Colonic mucosa (tissue), 4 donors: ENCODE measurements at places on chromosomes 6 and 20. TPM values are rescaled to one million over a fixed set of nuclear protein-coding genes. Genes with fewer than 3 reads are reported as not detected.

DNA sequence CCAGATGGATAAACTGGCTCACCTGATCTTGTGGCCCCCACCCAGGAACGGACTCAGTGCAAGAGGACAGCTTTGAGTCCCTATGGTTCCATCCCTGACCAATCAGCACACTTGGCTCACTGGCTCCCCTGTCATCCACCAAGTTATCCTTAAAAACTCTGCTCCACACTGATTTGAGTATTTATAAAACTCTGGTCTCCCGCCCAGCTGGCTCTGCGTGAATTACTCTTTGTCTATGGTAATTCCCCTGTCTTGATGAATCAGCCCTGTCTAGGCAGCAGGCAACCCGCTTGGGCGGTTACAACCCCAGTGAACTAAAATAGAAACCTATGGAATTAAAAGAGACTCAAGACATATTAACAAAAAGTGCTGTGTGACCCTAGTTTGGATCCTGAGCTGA lies 38.1 kb upstream of the CD83 start:
- DNase-seq: no peak

DNA sequence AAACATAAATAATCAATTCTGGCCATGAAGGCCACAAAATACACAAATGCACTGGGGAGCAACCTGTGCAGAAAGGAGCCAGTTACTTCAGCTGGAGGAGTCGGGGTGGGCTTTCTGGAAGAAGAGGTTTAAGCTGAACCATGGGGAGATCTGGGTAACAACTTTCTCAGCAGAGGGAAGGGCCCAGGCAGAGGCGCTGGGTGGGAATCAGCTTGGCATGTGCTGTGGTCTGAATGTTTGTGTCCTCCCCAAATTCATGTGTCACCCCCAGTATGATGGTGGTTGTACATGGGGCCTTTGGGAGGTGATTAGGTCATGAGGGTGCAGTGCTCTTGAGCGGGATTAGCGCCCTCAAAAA lies 107.9 kb downstream of the SYCP2 start:
- DNase-seq: no peak

GRCh38 chr6:28771401-28772267 lies 152.2 kb downstream of the TRIM27 start:
- no peak for DNase-seq

GRCh38 chr6:31351401-31352309 lies 5.3 kb downstream of the HLA-B start:
- no peak for DNase-seq

GRCh38 chr20:49919009-49919408 lies 3.7 kb upstream of the SPATA2 start:
- DNase-seq: no peak

- DNase-seq: no peak
These were observed 45.7 kb upstream of the TGM2 start for GRCh38 chr20:38210741-38211140.

DNA sequence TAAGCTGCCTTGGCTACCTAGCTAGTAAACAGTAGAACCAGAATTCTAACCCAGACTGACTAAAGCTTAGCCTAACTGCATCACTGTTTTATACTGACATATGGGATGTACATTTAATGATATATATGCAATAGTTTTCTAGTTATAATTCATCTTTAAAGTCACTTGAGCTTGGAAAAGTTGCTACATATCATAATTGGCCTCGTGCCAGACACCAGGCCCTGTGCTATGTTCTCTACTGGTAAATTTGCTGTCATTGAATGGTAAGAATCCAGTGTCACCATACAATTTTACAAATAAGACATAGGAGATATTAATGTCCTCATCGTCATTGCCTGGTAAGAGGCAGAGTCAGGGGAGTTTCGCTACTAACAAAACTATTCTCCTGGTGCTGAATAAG lies 396.8 kb downstream of the CDKAL1 start:
- no peak for DNase-seq

DNA sequence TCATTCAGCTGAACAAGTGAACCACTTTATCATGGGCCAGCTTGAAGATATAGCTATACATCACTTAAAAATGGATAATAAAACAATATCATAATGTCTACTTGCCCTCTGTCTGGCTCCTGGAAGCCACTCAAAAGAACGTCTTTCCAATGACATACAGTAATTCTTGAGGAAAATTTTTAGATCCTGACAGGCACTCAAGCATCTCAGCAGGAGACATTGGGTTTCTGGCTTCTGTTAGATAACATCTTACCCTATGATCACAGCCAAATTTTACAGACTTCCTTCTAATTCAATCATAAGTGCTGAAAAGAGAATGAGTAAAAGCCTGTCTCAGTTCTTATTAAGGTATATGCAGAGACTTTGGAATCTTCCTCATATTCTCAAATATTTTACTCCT lies 330 bp downstream of the CGA start:
- no peak for DNase-seq

DNA sequence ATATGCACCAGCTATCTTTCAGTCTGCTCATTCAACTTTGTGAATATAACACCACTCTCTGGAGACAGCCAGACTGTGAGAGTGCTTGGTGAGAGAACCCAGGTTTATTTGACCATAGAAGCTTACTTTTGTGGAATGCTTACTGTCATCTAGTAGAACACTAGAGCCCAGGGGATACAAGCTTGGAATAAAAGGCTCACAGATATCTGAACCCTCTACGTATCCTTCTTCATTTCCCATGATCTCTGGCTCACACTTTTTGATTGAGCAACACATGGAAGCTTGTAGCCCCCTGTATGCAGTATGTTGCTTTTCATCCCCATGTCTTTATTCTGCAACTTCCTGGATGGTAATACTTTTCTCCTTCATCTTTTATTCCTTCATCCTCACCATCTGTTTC lies 835.3 kb upstream of the CITED2 start:
- DNase-seq: no peak

DNA sequence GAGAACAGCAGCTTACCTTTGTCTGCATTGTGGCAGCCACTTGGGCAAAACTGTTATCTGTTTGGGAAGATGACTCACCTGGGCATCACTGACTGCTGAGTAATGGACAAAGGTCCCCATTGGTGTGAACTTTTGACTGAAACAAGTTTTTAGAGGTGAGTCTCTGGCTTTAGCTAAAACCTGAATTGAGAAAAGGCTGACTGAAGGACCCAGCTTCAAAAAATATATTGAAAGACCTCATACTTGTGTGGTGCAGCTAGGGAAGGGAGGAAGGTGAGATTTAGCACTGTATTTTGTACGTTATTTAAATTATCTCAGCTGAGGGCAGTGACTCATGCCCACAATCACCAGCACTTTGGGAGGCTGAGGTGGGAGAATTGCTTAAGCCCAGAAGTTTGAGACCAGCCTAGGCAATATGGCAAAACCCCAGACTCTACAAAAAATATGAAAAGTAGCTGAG lies 4.5 kb upstream of the CITED2 start:
- DNase-seq: no peak

DNA sequence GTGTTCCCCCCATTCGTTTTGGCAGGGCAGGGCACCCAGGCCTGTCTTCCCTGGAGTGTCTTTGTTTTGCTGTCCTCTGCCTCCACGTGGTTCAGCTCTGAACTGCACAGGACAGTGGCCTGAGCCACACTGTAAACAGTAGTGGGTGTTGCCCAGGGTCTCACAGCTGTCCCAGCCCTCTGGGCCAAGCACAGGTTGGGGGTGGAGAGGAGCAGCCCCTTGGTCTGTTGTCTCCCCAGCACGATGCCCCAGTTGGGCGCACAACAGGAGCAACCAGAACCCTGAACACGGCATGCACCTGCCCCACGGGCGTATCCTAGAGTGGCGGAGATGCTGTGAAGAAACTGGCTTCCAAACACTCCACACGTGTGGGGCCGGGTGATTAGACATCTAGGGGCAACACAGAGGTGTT lies 14.4 kb downstream of the CCDC167 start:
- no peak for DNase-seq

- no peak for DNase-seq
These were observed 347.5 kb downstream of the SAMD5 start for GRCh38 chr6:147855803-147856482.

- DNase-seq: no peak
These were observed 50.4 kb downstream of the PHACTR1 start for GRCh38 chr6:12767016-12767415.

DNA sequence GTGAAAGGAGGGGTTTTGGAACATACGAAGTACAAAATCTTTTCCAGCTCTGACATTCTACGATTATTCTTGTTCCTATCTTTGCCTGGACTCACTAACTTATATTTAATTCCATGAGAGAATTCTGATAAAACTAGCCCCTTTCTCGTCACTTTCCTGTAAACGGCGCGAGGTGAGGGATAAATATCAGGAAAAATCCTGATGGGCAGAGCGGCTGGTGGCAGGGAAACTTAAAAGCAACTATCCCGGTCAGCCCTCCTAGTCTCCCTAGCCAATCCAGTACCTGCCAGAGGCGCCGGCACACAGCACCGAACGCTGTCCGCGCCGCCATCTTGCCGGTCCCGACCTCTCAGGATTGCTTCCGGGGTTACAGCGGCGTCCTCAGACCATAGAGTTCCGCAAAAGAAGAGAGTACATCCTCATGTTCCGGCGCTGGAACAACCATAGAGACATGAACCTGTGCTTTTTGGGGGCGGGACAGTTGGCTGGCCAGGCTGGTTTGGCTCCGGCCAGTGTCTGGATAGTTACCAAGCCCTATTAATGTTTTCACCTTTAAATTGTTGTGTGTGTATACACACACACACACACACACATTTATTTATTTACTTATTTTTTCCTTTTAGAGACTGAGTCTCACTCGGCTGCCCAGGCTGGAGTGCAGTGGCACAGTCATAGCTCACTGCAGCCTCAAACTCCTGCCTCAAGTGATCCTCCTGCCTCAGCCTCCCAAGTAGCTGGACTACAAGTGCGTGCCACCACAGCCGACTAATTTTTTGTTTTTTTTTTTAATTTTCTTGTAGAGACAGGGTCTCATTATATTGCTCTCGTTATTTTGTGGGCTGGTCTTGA lies at the start of gene MRPS10:
Gene MRPS10 (minus strand): TSS at position 343 of the 849 bp plus-strand sequence. CDS start 12 bp downstream, at position 331.
- DNase-seq: peak; percentile 94

DNA sequence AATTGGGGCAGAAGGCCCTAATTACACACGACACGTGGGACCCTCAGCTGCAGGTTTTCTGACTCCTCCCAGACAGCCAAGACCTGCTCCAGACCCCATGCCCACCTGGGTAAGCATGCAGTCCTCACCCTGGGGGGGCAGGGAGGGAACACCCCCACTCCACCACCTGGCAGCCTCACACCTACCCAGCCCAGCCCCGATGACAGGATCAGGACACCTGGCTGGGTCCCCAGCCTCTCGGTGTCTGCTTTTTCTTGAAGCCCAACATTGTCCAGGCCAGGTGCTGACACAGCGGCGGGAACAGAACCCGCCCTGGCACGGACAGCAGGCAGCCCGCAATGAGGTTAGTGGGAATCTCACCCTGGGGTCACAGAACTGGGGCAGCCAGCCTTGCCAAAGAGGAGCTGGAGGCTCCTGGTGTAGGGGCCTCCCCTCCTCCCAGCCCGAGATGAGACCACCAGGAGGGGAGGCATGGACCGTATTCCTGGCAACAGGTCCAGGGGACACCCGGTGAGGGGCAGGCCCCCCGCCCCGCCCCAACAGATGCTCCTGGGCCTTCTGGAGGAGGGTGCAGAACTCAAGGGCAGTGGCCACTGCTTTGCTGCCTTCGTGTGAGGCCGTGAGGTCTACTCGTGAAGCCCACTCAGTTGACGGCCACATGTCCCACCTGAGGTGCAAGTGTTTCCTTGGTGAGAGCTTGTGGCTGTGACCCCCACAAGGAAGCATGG lies 103.8 kb downstream of the DLL1 start:
- peak; percentile 15 for DNase-seq

GRCh38 chr6:5811997-5812396 lies 194.7 kb downstream of the NRN1 start:
- DNase-seq: no peak

GRCh38 chr20:38635721-38636288 lies 34.2 kb downstream of the ARHGAP40 start:
- DNase-seq: no peak

The E2F3 gene
- total RNA-seq: 10.0 TPM

The BPIFA3 gene
- total RNA-seq: not detected

The TRIM31 gene
- 51.2 TPM for total RNA-seq

The VPS52 gene
- total RNA-seq: 73.2 TPM

The OR2J3 gene
- not detected for total RNA-seq

The C20orf204 gene
- 0.29 TPM for total RNA-seq

The MEP1A gene
- total RNA-seq: 38.0 TPM

The PARD6B gene
- total RNA-seq: 35.6 TPM

The FAXC gene
- total RNA-seq: 0.44 TPM

The C20orf96 gene
- 8.2 TPM for total RNA-seq
